ENCODE measurements at places on chromosomes 2 and 18.
A peak's percentile ranks its signal among the peaks of the same experiment; 100 is the strongest.

DNA sequence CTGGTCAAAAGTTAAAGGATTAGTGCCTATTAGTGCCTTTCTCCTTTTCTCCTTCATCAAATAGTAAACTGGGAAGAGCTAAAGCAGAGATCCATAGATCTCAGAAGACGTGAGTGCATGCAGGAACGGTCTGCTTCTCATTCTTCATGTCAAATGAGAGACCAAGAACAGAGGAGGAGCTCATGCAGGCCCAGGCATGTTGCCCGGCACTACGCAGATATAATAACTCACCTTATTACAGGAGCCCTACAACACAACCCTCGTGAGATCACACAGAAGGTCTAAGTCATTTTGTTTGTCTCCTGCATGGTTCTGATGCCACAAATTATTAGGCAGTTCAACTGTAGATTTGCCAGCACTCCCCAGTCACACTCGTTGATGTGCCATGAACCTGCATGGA lies 71.8 kb downstream of the CMPK2 start:
- DNase-seq, result no peak

DNA sequence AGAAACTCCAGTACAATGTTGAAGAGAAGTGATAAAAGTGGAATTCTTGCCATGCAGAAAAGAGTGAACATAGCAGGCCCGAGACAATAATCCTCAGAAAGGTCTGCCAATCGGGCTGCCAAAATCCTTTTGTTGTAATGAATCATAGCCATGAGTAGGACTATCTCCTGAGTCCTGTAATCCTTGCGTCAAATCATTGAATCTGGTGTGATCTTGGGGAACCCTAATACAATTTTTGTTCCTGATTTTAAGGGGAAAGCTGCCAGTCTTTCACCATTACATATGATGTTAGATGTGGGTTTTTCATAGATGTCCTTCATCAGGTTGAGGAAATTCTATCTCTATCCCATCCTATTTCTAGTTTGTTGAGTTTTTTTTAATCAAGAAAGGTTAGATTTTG lies 2.2 kb downstream of the TPGS2 start:
- no peak for DNase-seq

- no peak for DNase-seq
These were observed at the start of gene ITPRIPL1 for GRCh38 chr2:96325041-96325883. Gene ITPRIPL1, plus strand, starts transcription at chr2:96325317. Its CDS starts 523 bp downstream, at chr2:96325840.

- peak; percentile 9 for DNase-seq
These were observed 852.1 kb downstream of the CNTNAP5 start for GRCh38 chr2:124877141-124877577.

GRCh38 chr2:86782748-86783147 lies 8.0 kb downstream of the CD8A start:
- no peak for DNase-seq

- no peak for DNase-seq
These were observed 30.9 kb upstream of the LRRTM1 start for GRCh38 chr2:80335411-80335810.

- no peak for DNase-seq
These were observed 1775.1 kb upstream of the PIK3C3 start for GRCh38 chr18:40179729-40180461.

GRCh38 chr2:232139786-232140562 lies 178.5 kb downstream of the DIS3L2 start:
- no peak for DNase-seq

GRCh38 chr2:235151152-235151551 lies 199.3 kb downstream of the SH3BP4 start:
- DNase-seq, result no peak

DNA sequence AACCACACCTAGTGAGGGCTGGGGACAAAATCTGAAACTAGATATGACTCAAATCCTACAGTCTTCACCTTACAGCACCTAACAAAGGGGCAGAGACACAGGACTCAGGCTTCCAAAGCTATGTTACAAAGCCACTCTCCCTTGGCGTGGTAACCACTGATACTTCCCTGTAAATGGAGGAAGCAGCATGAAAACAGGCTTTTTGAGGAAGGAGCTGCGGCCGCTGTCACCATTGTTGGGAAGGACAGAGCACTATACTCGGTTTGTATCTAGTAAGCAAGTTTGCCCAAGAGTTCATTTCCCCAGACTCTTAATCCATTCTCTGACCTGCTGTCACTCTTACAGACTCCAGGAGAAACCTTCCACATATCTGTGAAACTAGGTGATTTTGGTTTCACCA lies 60.3 kb downstream of the LONRF2 start:
- DNase-seq, result no peak

DNA sequence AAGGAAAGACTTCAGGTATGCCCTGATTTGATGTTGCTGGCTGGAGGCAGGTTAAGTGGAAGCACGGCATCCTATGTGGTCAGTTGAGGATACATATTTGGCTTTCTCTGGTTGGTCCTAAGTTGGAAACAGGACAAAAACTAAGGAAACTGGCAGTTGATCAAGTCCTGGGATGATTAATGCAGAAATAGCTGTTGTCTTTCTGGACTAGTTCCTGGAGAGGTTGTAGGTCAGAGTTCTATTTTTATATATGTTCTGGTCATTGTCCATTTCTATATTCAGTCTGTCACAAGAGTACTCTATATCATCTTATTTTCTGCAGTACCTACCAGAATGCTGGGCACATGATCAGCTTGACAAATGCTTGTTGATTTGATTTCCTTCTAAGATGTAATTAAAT lies 4.0 kb upstream of the SLC35F5 start:
- no peak for DNase-seq

- DNase-seq, result no peak
These were observed 48.7 kb downstream of the ST3GAL5 start for GRCh38 chr2:85840091-85840490.

DNA sequence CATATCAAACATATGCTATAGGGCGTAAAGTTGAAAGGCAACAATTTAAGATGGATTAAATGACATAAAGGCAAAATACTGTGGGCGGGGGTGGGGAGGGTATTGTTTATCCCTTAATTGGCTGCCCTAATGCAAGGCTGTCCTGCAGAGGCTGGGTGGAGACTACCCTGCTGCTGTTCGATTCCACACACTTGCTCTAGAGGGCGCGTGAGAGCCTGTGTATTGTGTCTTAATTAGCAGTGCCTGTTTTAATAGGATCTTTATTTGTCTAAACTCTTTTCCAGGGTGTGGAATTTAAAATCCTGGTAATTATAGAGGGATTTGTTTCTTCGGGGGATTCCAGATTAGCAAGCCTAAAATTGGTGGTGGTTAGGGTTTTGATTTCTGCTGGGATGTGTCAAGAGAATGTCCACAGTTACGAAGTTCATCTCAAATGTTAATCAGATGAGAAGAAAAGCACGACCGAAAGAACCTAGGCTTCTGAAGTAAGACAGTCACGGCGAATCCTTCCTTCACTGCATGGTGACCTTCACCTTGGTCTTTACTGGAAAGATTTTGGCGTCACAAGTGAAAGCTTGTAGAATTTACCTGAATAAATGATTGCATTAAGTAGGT lies 103.5 kb upstream of the MAP3K20 start:
- peak; percentile 28 for DNase-seq

- DNase-seq, result no peak
These were observed 374.3 kb downstream of the SLC4A3 start for GRCh38 chr2:220001751-220002150.

GRCh38 chr2:98280376-98281102 lies 65.7 kb upstream of the CNGA3 start:
- no peak for DNase-seq

DNA sequence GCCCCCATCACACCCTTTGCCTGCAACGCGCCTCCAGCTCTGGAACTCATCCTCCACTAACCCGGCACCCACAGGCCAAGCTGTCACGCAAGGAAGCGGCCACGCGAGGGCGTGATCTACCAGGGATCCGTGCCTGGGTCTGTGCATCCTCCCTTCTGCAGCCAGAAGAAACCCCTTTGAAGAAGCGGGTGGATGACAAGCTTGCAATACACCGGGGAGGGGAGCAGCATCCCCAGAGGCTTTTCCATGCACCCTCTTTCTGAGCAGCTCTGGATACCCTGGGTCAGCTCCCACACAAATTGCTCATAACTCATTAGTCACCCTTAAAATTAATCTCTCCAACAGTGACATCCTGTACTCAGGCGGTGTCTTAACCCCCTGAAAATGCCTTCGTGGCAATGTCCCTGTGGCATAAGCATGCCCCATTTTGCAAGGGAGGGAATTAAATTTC lies 47.6 kb downstream of the PDCL3 start:
- peak; percentile 57 for DNase-seq

GRCh38 chr2:15720561-15721307 lies 129.1 kb downstream of the DDX1 start:
- no peak for DNase-seq

GRCh38 chr2:217393585-217394032 lies 533.7 kb upstream of the TNP1 start:
- DNase-seq, result peak; percentile 78

DNA sequence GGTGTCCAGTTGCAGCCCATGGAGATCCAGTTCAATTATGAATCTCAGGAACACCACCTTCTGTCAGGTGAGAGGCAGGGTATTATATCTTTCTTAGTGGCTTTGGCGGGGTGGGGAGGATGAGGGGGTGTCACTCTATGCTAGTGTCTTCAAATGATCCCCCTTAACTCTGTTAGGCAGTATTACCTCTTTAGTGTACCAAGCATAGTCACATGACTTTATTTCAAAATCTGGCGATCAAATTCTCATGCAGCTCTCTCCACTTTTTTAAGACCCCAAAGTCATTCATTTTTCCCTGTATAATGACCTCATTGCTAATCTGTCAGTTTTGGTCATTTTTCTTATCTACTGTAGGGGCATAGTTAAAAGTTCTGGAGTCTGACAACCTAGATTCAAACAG lies 1.1 kb upstream of the ZSCAN30 start:
- DNase-seq, result no peak

- DNase-seq, result peak; percentile 69
These were observed 29.9 kb upstream of the RUFY4 start for GRCh38 chr2:218039171-218039570.

DNA sequence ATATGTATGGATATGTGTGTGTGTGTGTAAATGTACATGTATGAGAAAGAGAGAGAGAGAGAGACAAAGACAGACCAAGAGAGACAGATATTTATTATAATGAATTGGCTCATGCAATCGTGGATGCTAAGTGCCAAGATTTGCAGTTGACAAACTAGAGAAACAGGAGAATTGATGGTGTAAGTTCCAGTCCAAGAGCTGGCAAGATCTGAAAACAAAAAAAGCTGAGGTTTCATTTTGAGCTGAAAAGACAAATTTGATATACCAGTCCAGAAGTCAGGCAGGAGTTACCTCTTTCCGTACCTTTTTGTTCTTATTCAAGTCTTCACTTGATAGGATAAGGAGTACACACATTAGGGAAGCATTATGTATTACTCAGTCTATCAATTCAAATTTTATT lies 157.8 kb downstream of the COPS8 start:
- DNase-seq, result no peak

DNA sequence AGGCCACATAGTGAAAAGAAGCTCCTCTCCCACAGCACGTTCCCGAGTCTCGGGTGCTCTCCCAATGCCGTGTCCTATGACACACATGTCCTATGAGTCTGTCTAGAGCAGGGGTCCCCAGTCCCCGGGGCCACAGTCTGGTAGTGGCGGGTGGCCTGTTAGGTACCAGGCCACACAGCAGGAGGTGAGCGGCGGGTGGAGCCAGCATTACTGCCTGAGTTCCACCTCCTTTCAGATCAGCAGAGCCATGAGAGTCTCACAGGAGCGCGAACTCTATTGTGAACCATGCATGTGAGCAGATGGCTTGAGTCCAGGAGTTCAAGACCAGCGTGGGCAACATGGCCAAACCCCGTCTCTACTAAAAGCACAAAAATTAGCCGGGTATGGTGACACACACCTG lies 112.6 kb downstream of the ZBTB7C start:
- no peak for DNase-seq

- no peak for DNase-seq
These were observed 28.6 kb upstream of the NEMP2 start for GRCh38 chr2:190563109-190563508.

GRCh38 chr2:126893153-126893552 lies 5.5 kb upstream of the TEX51 start:
- no peak for DNase-seq

DNA sequence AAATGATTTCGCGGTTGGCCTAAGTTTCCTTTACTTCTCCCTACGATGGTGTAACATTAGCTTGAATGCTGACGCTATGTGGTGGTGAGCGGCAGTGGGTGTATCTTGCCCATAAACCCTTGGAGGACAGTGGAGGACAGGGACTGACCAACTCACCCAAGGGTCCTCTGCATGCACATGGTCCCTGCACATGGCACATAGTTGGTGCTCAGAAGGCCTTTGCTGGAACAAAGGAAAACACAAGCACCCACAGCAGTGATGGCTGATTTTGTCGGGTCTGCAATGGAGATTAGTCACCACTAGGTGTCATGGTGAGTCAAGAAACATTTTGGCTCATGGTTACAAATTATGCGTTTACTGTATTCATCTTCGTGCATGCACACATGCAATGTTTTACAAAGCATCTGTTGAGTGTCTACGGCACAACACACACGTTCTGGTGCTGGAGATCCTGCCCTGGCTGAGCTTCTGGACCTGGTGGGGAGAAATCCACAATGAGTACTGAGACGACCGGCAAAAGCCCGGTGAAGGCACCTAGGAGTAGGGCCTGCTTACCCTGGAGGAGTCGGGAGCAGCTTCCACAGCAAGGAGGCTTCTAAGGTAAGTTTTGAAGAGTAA lies 44.0 kb downstream of the PDCL3 start:
- peak; percentile 24 for DNase-seq

GRCh38 chr2:114668415-114668814 lies 226.0 kb downstream of the DPP10 start:
- no peak for DNase-seq

GRCh38 chr2:198283146-198283545 lies 478.8 kb downstream of the PLCL1 start:
- no peak for DNase-seq

DNA sequence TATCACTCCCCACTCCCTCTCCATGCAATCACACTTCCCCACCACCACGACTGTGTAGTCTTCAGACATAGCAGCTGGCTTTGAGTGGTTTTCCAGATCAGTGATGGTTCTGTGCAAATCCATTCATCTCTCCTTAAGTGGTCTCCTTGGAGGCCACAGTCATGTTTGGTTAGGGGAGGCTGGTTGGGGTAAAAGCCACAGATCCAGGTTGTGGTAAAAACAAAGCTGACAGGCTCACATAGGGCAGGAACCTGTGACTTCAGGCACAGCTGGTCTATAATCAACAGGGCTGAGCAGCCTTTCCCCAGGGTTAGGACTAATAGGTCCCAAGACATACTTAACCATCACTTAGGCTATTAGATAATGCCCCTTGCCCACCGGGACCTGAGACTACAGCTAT lies 46.2 kb upstream of the FZD7 start:
- no peak for DNase-seq

Measured in H4 (cell line).